Inflammatory macrophage treated with lipopolysaccharide for 4 hours (primary cell): ENCODE measurements at places on chromosomes 2 and 18.
A peak's percentile ranks its signal among the peaks of the same experiment; 100 is the strongest.

- DNase-seq = peak; percentile 77
Measured at GRCh38 chr2:144508172-144508851, 11.6 kb downstream of the ZEB2 start.

- DNase-seq = no peak
Measured at GRCh38 chr18:6362559-6363129, 52.1 kb downstream of the L3MBTL4 start.

DNA sequence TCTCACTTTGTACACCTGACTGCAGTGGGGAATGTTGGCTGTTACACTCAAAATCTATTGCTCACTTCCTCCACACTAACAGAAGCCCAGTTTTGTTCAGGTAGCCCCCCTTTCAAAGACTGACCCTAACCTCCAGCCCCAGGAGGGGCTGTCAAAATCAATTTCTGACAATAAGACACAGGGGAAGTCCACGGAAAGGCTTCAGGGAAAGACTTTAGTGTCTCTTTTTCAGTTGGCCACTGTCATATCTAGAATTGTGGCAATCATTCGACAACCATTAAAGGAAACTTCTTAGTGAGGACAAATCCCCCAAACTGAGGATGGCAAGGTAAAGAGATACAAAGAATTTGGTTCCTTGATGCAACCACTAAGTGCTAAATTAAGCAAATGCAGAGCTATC lies 59.0 kb downstream of the BARD1 start:
- no peak for DNase-seq

- DNase-seq = no peak
Measured at GRCh38 chr2:4354164-4354563, 650.8 kb downstream of the DCDC2C start.

DNA sequence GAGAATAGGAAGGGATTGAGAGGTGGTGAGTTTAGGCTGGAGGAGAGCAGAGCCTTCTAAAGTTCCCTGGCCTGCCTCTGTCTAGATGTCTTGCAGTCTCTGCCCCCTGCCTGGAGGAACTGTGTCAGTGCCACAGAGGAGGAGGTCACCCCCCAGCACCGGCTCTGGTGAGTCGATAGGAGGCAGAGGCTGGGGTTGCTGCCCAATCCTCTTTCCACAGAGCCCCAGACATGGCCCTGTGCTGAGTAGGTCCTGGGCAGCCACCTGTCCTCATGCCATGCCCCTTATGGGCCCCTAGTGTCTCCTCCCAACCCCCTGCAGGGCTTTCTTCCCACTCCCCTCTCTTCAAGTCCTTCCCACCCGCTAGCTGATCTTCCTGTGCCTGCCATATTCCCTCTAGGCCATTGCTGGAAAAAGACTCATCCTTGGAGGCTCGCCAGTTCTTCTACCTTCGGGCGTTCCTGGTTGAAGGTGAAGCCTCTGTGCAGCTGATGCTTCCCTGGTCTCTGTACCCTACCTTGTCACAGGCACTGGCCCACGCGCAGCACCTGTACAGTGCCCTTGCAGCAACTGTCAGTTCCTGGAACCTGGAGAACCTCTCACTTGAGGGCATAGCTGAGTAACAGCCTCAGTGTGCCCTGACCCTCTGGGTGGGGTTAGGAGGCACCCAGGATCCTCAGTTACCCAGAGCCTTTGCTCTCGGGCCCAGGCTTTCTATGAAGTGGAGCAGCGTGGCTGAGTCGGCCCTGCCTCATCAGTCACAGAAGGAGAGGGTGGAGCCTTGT lies 13.2 kb upstream of the SLC4A3 start:
- no peak for DNase-seq

- peak; percentile 28 for DNase-seq
Measured at GRCh38 chr2:86253424-86253823, 54.2 kb downstream of the MRPL35 start.

GRCh38 chr2:224165901-224166319 lies 126.8 kb upstream of the SERPINE2 start:
- no peak for DNase-seq

DNA sequence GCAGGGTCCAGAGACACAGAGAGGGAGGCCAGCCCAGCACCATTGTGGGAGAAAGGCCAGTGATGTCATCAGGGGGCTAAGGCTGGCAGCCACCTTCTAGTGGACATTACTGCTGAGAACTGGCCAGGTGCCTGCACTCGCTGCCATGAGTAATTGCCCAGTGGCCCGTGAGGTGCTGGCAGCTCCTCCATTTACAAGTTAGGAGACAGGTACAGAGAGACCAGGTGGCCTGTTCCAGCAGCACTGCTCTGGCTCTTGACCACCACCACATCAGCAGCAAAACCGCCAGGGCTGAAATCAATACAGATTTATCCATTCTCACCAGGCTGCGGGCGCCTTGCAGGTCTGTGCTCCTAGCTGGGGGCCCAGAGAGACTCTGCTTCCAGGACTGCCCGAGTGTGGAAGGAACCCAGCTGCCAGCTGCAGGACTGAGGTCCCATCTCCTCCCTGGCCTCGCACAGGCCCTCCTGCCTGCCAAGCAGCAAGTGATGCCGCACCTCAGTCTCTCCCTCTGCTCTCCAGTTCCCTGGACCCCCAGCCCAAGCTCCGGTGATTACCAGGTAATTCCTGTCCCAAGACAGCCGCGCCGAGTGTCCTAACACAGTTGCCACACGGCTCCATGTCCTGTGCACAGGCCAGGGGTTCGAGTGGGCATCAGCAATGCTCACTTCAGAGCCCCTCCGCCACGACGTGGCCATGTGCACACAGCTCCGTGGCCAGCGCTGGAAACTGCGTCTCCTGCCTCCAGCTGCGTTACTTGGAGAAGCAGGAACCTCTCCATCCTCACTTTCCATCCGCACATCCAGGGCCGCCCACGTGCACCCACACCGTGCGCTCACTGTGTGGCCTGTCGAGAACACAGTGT lies 101.0 kb upstream of the CTDP1 start:
- no peak for DNase-seq
